ENCODE measurements at places on chromosomes 2 and 18. TPM values are rescaled to one million over a fixed set of nuclear protein-coding genes. Genes with fewer than 3 reads are reported as not detected.

The DYNAP gene
- total RNA-seq = not detected

The ADAM23 gene
- 3.7 TPM for total RNA-seq

The RAB17 gene
- total RNA-seq = not detected

The CROCC2 gene
- total RNA-seq = 0.20 TPM

The POTEC gene
- not detected for total RNA-seq

The ATIC gene
- total RNA-seq = 33.2 TPM

The FKBP1B gene
- total RNA-seq = 5.3 TPM

The GRHL1 gene
- total RNA-seq = 1.1 TPM

The MTIF2 gene
- total RNA-seq = 49.1 TPM

The SAG gene
- total RNA-seq = not detected

The MIB1 gene
- 37.5 TPM for total RNA-seq

The ACMSD gene
- not detected for total RNA-seq

The SULT1C4 gene
- total RNA-seq = not detected

The TSPYL6 gene
- total RNA-seq = not detected

The HES6 gene
- total RNA-seq = 1.1 TPM

The KIF5C gene
- total RNA-seq = 0.20 TPM

The ZDBF2 gene
- 7.0 TPM for total RNA-seq

The KYNU gene
- 15.2 TPM for total RNA-seq

The CDH2 gene
- total RNA-seq = 1.1 TPM

The GFPT1 gene
- 36.4 TPM for total RNA-seq

The EGR4 gene
- not detected for total RNA-seq

The LHCGR gene
- total RNA-seq = not detected

The SIX3 gene
- total RNA-seq = 0.39 TPM

The CYP27C1 gene
- total RNA-seq = not detected

The INHA gene
- total RNA-seq = 0.37 TPM

The CD8B2 gene
- not detected for total RNA-seq

The CFC1 gene
- total RNA-seq = not detected

The CACNB4 gene
- total RNA-seq = 0.37 TPM

The POTEI gene
- total RNA-seq = not detected

The FIGN gene
- 1.1 TPM for total RNA-seq

The SRD5A2 gene
- total RNA-seq = under 0.01 TPM

The CCDC141 gene
- under 0.01 TPM for total RNA-seq

The RNF152 gene
- total RNA-seq = 1.2 TPM

The TTN gene
- total RNA-seq = 2.7 TPM

The WDR35 gene
- 21.7 TPM for total RNA-seq

The MAL gene
- not detected for total RNA-seq

The SMAD2 gene
- total RNA-seq = 24.6 TPM

The LRP1B gene
- 0.37 TPM for total RNA-seq

The ATOH8 gene
- 5.5 TPM for total RNA-seq

The EXOC6B gene
- 13.7 TPM for total RNA-seq

The NT5C1B gene
- total RNA-seq = not detected

The CRYGC gene
- not detected for total RNA-seq

The GAL3ST2 gene
- not detected for total RNA-seq

The CLEC4F gene
- total RNA-seq = not detected

The COBLL1 gene
- total RNA-seq = 4.0 TPM

The DNER gene
- 0.73 TPM for total RNA-seq

The GCKR gene
- total RNA-seq = not detected

The COLEC11 gene
- total RNA-seq = 0.37 TPM

The SIGLEC15 gene
- 5.1 TPM for total RNA-seq

The TUBA3E gene
- total RNA-seq = not detected

The TLX2 gene
- total RNA-seq = under 0.01 TPM

The DCDC2C gene
- not detected for total RNA-seq

The PAX8 gene
- 2.9 TPM for total RNA-seq

The ARHGAP25 gene
- total RNA-seq = not detected

Measured in subcutaneous preadipocyte (primary cell).